ENCODE measurements at places on chromosomes 3 and 15.

- DNase-seq: no peak
These were observed 248.5 kb upstream of the ONECUT1 start for GRCh38 chr15:53038655-53038941.

DNA sequence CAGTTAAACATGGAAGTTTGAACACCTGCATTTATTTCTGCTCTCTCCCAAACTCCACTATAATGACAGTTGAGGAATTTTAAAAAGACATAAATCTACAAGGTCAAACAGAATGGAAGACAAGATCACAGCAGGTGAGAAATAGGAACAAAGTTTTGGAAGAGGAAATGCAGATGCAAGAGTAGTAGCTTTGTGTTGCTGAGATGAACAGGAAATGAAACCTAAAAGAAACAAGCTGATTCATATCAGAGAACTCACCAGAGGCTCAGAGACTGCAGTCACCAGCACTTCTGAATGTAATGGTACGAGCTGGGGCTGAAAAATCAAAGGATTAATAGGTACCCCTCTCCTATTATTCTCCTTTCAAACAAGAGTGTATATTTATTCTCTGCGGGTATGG lies 459.9 kb downstream of the RAP2B start:
- no peak for DNase-seq

- no peak for DNase-seq
These were observed 53.6 kb downstream of the VGLL3 start for GRCh38 chr3:86937306-86937791.

DNA sequence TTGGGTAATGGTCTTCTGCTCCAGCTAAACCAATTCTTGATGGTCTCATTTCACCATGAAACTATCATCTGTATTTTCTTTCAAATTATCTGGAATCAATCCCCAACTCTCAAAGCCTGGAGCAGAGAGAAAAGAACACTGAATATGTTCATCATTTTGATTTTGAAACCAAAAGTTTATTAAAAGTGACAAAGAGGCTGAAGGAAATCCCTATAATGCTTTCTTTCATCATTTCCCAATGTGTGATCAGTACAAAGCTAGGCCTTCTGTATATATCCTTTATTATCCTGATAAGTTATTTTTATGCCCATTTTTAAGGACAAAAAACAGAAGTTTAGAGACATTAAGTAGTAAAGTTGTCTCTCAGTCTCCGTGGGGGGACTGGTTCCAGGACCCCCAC lies 50.1 kb upstream of the MBNL1 start:
- no peak for DNase-seq

GRCh38 chr3:33665294-33665693 lies 52.8 kb downstream of the CLASP2 start:
- DNase-seq: no peak

GRCh38 chr3:126851382-126851781 lies 131.5 kb upstream of the PLXNA1 start:
- no peak for DNase-seq

- DNase-seq: no peak
These were observed 103.2 kb downstream of the PPP2R3A start for GRCh38 chr3:136068708-136069107.

DNA sequence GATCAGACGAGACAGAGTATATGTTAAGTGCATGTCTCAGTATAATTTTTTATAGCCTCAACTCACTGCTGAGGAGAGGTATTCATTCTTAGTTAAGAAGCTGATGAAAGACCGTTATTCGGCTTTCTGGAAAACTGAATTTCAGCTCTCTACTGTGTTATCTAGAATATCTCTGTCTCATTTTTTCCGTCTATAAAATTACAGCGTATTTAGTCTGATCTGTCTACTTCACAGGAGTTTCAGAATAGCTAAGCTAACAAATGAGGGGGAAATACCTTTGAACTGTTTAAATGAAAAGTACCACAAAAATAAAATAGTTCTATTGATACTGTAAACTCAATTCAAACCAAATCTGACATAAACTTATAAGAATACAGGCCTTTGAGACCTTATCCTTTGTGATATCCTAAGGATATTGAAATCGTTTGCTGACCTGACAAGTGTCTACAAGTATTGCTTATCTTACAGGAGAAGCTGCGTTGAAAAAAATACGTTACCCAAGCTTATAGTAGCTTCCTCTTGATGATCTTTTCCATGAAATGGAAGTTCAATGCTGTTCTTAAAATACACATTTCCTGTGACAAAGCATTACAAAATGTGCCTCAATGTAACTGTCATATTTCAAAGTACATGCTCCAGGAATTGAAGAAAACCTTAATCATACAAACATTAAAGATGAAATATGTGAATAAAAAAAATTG lies 104.6 kb downstream of the IL1RAP start:
- no peak for DNase-seq

GRCh38 chr3:45462522-45463265 lies 74.3 kb downstream of the LARS2 start:
- no peak for DNase-seq

- DNase-seq: no peak
These were observed 232.4 kb downstream of the NFKBIZ start for GRCh38 chr3:102081572-102082289.

GRCh38 chr3:56902468-56903160 lies 100.9 kb upstream of the ARHGEF3 start:
- DNase-seq: no peak

DNA sequence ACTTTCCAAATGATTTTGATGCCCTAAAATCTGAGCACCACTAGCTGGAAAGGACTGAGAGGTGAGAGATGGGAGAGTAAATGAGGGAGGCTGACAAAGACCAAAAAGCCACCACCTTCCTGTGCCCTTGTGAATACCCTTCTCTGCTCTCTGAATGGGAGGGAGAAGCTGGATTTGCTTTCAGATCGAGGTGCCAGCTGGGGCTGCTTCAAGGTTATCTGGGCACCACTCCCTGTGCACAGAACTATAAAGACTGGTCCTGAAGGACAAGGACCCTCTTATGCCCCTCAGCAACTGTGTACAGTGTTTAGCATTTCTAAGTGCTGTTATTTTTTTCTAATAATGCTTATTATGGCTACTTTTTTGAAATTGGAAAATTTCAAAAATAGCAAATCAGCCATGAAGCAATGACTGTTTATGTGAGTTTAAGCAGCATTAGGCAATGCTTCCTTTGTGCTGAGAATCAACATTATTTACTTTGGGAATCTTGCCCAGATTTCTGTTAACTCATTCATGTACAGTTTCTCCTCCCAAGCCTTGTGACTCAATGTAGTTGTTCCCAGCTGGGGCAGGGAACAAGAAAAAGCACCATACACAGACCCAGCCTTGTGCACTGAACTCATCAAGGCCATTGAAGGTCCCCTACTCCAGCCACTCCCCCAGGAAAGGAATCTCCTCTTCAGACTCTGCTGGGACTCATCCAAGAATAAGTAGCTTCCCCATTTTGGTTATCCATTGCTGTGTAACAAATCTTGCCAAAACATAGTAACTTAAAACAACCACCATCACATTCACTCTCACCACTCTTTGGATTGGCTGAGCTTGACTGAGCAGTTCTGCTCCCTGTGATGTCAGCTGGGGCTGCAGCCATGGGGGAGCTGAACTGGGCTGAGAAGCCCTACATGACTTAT lies 37.3 kb upstream of the CDV3 start:
- DNase-seq: peak; percentile 68

GRCh38 chr3:14377838-14378169 lies 24.6 kb upstream of the SLC6A6 start:
- DNase-seq: no peak

Data from kidney epithelial cell (primary cell).